ENCODE measurements at places on chromosomes 2 and 18. TPM values are rescaled to one million over a fixed set of nuclear protein-coding genes. Genes with fewer than 3 reads are reported as not detected.

Gene HOXD12
- not detected for total RNA-seq

Gene CRACDL
- 0.54 TPM for total RNA-seq

Gene ABCG5
- not detected for total RNA-seq

Gene IFIH1
- total RNA-seq = 1.3 TPM

Gene ASB18
- total RNA-seq = not detected

Data from A549 treated with CpdA at 1 μM for 4 hours (cell line).